Sciatic nerve (tissue), 2 donors: ENCODE measurements at places on chromosomes 16 and 17.
A peak's percentile ranks its signal among the peaks of the same experiment; 100 is the strongest.

- DNase-seq = peak; percentile 82
These were observed 11.0 kb downstream of the HEXIM2 start for GRCh38 chr17:45172541-45173286.

- DNase-seq = no peak
These were observed 19.0 kb downstream of the ABR start for GRCh38 chr17:1160591-1161390.

DNA sequence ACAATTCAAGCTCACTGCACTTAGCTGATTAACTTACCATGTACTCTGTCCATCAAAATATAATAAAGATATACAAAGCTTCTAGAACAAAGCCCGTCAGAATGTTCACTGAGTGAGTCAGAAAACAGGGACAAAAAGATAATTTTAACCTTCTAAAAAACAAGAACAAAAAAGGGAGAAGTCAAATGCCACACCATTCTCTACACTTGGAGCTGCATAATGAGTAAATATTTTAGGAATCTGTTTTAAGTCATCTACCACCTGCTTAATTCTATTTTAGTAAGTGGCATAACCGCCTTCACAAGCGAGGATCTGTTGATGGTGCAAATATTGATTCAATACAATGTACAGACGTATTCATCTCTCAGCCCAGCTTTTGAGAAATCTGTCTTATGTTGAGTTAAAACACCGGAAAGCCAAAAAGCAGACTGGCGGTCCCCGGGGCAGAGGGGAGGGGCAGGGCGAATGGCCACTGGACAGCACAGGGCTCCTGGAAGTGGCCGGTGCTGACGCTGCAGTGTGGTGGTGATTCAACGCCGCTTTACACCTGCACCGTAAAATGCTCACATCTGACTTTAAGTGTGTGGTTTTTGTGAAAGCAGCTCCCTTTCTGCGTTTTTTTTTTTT is 20.1 kb downstream of the RAB40B start:
- DNase-seq = no peak

GRCh38 chr16:4265676-4266075 is 7.1 kb downstream of the TFAP4 start:
- DNase-seq = no peak

GRCh38 chr17:12231355-12231682 is 210.6 kb downstream of the MAP2K4 start:
- DNase-seq = no peak

- DNase-seq = no peak
These were observed 3.3 kb downstream of the PMP22 start for GRCh38 chr17:15261802-15262290.

- DNase-seq = no peak
These were observed 12.8 kb downstream of the HMOX2 start for GRCh38 chr16:4489030-4489429.

DNA sequence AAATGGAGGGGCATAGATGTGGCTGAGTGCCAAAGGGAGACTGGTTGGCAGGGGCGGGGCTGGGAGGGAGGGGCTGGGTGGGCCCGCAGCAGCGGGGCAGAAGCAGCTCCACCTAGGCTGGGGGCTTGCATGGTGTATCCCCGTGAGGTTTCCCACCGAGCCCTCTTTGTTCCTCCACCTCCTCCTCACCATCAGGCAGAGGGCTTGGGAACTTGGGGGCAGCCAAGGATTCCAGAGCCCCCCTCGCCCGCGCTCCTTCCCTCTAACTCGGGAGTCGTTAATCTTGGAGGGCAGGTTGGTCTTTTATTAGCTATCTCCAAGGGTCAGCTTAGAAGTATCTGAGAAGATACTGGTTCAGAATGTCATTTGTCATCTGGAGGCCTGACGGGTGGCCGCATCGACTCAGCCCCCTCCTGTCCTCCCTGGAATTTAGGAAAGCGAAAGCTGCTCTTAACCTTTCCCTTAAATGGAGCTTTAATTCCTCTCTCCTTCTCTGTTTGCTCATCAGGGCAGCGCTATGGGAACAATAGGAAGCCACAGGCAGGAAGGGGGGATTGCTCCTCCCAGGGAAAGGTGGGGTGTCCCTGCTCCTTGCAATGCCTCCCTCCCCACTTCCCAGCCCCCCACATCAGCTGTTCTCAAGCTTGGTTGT is 274.3 kb upstream of the XYLT1 start:
- DNase-seq = no peak

DNA sequence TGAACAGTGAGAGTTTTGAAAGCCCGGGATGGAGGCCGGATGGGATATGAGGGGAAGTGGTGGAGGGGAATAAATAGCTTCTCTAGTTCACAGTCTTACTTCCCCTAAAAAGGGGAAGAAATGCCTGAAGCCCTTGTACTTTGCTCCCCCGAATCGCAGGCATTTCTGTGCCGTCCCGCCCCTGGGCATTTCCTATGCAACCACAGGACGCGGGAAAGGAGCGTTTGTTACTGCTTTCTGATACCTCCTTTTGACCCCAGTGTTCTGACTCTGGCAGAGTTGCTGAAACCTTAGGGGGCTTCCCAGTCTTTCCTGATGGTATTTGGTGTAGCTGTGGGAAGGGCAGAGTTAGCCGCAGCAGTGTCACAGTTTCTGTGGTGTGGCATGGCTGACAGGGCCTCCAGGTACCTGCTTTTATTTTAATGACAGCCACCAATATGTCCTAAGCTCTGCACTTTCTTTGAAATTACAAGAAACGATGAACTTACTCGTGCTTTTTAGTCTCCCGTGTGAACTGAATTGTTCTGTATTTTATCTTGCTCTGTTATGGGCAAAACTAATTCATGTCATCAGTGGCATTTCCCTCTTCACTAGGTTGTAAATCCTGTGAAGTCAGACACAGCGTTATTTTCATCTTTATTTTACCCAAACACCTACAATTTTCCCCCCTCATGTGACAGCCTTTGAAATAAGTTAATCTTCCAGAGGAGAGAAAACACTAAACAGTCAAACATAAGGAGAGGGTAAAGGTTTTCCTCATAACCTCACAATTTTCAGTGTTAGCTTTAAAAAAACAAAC is 27.1 kb downstream of the USP10 start:
- no peak for DNase-seq
